ENCODE measurements at places on chromosomes 13 and 19.

DNA sequence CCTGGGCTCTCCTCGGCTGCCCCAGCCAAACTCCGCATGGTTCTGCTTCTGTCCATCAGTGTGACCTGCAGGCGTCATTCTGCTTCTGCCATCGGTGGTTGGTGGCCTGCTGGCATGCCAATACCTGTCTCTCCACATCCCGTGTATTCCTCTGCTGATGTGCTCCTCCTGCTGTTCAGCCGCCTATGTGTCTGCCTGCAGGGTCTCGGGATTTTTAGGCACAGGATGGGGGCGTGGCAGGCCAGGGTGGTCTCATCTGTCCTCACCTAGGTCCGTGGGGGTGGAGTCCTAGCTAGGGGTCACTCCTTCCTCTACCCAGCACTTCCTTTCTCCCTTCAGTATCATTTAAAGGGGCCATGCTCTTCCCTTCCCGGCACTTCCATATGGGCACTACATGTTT lies 33.0 kb upstream of the SGCG start:
- no peak for DNase-seq

DNA sequence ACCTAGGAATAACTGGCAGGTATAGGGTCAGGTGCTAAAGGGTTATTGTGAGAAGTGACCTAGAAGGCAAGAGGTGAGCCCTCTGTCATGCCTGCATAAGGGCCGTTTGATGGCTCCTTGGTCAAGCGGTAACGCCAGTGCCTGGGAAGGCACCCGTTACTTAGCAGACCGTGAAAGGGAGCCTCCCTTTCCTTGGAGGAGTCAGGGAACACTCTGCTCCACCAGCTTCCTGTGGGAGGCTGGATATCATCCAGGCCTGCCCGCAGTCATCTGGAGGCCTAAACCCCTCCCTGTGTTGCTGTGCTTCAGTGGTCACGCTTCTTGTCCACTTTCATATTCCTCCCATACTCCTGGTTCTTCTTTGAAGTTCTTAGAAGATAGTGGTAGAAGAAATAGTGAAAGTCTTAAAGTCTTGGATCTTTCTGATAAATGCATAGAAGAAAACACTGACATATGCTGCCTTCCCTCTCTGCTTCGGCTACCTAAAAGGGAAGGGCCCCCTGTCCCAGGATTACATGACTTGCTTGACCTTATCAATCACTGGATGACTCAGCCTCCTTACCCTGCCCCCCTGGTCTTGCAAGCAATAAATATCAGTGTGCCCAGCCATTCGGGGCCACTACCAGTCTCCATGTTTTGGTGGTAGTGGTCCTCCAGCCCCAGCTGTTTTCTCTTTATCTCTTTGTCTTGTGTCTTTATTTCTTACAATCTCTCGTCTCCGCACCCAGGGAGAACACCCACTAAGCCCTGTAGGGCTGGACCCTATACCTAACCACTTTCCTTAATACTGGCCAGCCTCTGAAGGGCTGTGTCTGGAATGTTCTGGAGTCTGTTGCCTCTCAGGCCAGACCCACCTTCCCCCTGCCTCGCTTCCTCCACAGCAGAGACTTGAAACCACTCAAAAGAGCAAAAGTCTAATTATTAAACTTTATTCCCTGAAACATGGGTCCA lies 16.1 kb upstream of the ABCC4 start:
- no peak for DNase-seq

- DNase-seq: no peak
Observed at GRCh38 chr19:19417628-19418245, 12.3 kb downstream of the GATAD2A start.

DNA sequence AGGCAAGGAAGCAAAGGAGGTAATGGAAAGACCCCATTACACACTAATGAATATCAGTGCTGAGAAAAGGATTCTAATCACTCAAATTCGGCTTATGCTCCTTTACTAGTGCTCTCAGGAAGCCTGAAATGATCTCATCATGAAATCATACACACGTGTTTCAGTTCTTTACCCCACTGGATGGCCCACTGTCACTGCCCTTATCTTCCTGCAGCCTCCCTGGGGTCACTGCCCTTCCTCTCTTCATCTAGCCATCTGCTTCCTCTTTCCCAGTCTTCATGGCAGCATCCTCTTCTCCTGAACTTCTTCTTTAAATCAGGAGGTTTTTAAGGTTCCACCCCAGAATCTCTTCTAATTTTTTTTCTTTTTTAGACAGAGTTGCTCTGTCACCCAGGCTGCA lies 27.9 kb upstream of the EEF1AKMT1 start:
- no peak for DNase-seq

DNA sequence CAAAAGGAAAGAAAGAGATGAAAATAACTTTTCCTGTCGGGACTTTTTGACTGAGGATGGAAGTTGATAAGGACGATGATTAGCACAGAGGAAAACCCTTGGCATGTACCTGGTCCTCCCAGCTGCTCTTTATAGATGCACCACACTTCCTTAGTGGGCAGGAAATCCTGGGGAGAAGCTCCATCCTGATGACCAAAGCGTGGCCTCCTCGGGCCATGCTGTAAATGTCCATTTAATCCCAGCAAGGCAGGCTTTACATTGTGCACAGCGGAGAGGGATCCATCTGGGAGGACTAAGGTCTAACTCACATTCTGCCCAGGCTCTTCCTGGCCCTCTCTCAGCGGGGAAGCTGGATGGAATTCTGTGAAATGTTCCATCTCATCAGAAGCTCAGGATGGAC lies 113.5 kb downstream of the COL4A2 start:
- no peak for DNase-seq

DNA sequence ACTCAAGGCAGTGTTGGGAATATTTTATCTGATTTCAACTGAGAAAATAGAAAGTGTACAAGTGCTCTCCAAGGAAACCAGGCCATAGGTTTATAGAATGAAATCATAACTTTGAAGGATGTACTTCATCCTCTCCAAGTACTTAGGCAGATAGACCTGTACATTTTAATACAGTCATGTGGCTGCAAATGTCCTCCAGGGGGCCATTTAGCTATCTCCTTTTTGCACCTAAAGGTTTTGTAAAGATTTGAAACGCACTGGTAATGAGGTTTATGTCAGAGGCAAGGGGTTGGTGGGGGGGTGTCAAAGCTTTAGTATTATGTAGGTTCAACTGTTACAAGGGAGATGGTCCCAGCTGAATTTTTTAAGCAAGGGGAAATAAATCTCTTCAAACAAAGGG lies 364.4 kb downstream of the DCT start:
- no peak for DNase-seq
